ENCODE measurements at places on chromosomes 4 and X.
A peak's percentile ranks its signal among the peaks of the same experiment; 100 is the strongest.

DNA sequence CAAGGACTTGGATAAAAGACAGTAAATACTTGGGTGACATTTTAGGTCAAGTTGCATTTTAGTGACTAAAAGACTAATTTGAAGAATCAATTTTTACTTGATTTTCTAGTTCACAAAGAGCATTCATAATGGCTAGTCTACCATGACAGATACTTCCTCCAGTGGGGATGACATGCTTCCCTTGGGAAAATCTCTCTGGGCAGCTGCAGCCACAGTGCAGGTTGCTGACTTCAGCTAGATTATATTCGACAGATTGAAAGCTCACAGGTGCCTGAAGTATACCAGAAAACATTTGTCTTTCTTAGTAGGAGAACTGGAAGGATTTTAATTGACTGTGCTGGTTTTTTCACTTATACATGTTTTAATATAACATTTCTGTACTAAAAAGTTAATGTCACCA, 209.6 kb upstream of the MAGEB2 start:
- H3K36me3 ChIP-seq: no peaks in the 10 kb centered on the region
- no peak overlapping the region for H3K27ac ChIP-seq
- no peak for DNase-seq
- no peaks in the 10 kb centered on the region for H3K4me1 ChIP-seq
- no peak overlapping the region for H3K4me3 ChIP-seq

DNA sequence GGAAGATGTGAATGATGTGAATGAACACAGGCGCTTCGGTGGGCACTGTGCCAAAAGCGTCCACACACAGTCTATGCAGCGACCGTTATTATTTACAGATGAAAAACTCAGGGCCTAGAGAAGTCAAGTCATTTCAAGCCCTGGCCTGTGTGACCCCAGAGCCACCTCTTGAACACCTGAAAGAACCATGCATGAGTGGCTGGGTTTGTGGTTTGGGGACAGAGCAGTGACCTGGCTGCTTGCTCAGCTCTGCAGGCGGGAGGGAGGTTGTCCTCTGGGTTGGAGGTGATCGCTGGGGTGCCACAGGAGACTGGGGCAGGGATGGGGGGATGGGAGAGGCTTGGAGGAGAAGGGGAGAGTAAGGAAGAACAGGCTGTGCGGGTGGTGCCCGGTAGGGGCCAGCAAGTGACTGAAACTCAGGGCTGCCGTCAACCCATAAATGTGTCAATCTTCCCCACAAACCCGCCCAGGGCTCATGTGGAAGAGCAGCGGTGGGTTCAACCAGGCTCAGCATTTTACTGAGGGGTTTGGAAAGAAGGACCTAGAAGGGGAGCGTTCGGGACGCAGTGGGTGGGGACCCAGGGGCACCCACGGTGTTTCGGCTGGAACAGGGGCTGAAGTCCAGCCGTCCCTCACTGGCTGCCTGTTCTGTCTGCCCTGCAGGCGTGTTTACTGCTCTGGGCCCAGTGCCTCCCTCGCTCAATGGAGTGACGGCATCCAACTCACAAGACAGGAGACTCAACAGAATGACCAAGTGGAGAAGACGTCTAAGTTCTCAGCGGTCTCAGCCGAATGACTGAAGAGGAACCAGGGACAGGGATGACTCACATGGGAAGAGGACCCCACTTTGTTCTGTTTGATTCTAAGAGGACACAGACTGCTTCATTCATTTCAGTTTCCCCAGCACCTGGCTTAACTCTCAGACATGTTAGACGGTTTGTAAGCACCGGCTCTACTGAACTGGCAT, 167.8 kb downstream of the AFAP1 start:
- no peak overlapping the region for H3K27ac ChIP-seq
- H3K36me3 ChIP-seq: peaks cover 74% of the 10 kb centered on the region
- DNase-seq: no peak
- H3K4me1 ChIP-seq: no peaks in the 10 kb centered on the region

DNA sequence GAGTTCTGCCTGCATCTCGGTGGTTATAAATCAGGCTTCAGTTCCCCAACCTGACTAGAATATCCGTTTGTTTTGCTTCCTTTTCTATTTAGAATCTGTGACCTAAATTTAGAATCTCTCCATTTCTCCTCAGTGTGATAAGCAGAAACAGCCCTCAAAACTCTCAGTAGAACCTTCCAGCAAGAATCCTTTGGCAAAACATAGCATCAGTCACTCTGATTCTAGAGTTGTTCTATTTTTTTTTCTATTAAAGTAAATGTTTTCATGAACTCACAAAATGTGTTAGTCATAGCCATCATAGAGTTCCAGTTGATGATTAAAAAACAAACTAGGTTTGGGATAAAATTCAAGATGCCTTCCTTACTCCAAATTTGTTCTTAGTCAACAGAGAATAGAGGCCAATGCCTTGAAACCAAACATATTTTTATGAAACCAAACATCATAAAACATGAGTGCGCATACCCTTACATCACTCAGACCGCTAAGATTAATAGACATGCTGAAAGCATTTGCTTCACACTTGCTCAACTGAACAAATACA, 13.2 kb upstream of the C1QTNF7 start:
- H3K4me1 ChIP-seq: peaks cover 36% of the 10 kb centered on the region
- DNase-seq: no peak
- no peaks in the 10 kb centered on the region for H3K27me3 ChIP-seq
- no peaks in the 10 kb centered on the region for H3K36me3 ChIP-seq
- H3K4me3 ChIP-seq: no peak overlapping the region

- H3K27ac ChIP-seq: peak overlapping the region; percentile 87
- H3K36me3 ChIP-seq: no peaks in the 10 kb centered on the region
- peaks cover 38% of the 10 kb centered on the region for H3K4me1 ChIP-seq
Observed at GRCh38 chr4:41360921-41361793, 104.4 kb downstream of the UCHL1 start.

GRCh38 chr4:147629783-147630730, 12.9 kb downstream of the TMEM184C start:
- DNase-seq: no peak
- H3K4me1 ChIP-seq: no peaks in the 10 kb centered on the region
- H3K27ac ChIP-seq: no peak overlapping the region
- no peaks in the 10 kb centered on the region for H3K27me3 ChIP-seq
- no peak overlapping the region for H3K4me3 ChIP-seq

GRCh38 chrX:147875866-147876596, 35.7 kb upstream of the FMR1 start:
- H3K27me3 ChIP-seq: no peaks in the 10 kb centered on the region
- no peak overlapping the region for H3K4me3 ChIP-seq
- H3K36me3 ChIP-seq: no peaks in the 10 kb centered on the region
- no peak overlapping the region for H3K27ac ChIP-seq
- no peak for DNase-seq

GRCh38 chr4:80124246-80125211, 51.5 kb upstream of the ANTXR2 start:
- H3K36me3 ChIP-seq: no peaks in the 10 kb centered on the region
- no peak for DNase-seq
- H3K27me3 ChIP-seq: no peaks in the 10 kb centered on the region
- no peaks in the 10 kb centered on the region for H3K4me1 ChIP-seq
- no peak overlapping the region for H3K27ac ChIP-seq
- H3K4me3 ChIP-seq: no peak overlapping the region

- H3K4me1 ChIP-seq: peaks cover 6% of the 10 kb centered on the region
- H3K27me3 ChIP-seq: no peaks in the 10 kb centered on the region
- no peaks in the 10 kb centered on the region for H3K36me3 ChIP-seq
- no peak overlapping the region for H3K4me3 ChIP-seq
Observed at GRCh38 chr4:129543299-129543698, 447.3 kb downstream of the C4orf33 start.

DNA sequence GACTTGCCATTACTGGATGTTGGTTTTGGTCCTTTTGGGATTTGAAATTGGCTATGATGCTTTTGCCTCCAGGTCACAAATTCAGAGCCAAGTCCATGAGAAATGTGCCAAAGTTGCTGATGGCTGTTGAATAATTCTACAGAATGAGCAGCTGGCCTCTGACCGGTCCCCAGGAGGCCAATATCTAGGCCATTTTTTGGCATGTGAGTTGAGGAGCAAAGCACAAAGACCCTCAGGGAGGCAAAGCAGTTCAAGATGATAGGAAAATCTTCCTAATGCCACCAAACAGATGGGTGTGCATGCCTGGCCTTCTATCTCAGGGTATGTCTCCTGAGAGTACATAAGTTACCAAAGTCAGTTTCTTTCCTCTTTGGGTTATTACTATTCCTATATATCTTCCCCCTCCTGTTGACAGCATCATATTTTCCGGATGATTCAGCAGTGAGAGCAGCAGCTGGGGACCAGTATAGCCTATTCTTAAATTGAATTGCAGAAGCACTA, 44.4 kb downstream of the SEL1L3 start:
- no peak overlapping the region for H3K27ac ChIP-seq
- H3K27me3 ChIP-seq: no peaks in the 10 kb centered on the region
- peaks cover 60% of the 10 kb centered on the region for H3K36me3 ChIP-seq
- no peak for DNase-seq
- H3K4me1 ChIP-seq: peaks cover 14% of the 10 kb centered on the region

- no peaks in the 10 kb centered on the region for H3K4me1 ChIP-seq
- H3K27me3 ChIP-seq: no peaks in the 10 kb centered on the region
- H3K4me3 ChIP-seq: no peak overlapping the region
- H3K36me3 ChIP-seq: no peaks in the 10 kb centered on the region
Observed at GRCh38 chr4:62543002-62543401, 1342.9 kb downstream of the ADGRL3 start.

DNA sequence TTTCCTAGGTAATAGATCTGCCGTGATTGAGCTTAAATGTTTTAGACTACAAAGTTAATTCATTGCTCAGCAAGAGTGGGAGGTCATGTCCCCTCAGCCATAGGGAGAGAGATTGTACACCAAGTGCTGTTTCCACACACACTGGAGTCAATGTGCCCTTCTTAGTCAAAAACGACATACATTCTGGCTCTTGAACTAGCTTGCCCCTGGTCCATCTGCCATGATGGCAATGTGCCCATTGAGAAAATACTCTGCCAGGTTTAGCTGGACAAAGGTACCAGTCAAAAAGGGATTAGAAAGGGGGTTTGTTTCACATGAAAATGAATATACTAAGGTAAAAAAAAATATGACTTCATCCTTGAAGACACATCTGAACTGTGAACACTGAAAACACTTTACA, 377.1 kb upstream of the ADGRL3 start:
- no peaks in the 10 kb centered on the region for H3K36me3 ChIP-seq
- DNase-seq: no peak
- no peak overlapping the region for H3K27ac ChIP-seq
- no peaks in the 10 kb centered on the region for H3K4me1 ChIP-seq
- no peaks in the 10 kb centered on the region for H3K27me3 ChIP-seq
- no peak overlapping the region for H3K4me3 ChIP-seq

DNA sequence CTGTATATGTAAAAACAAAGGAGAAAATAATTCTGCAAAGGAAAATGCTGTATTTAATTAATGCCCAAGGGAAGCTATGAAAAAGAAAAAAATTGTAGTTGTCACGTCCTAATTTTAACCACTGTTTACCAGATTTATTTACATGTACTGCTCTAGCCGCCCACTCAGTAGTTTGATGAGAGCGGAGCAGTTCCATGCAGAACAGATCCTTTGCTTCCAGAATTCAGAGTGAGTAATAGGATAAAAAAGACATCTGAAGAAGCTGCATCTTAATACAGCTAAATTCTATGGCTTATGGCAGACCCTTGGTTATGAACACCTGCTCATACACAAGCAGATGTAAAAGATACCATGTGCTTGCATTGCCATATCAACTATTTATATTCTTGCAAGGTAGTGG, 287.0 kb downstream of the GASK1B start:
- no peak for DNase-seq
- no peaks in the 10 kb centered on the region for H3K4me1 ChIP-seq
- H3K36me3 ChIP-seq: no peaks in the 10 kb centered on the region
- H3K27me3 ChIP-seq: no peaks in the 10 kb centered on the region
- H3K27ac ChIP-seq: no peak overlapping the region
- H3K4me3 ChIP-seq: no peak overlapping the region

- no peak for DNase-seq
- no peaks in the 10 kb centered on the region for H3K36me3 ChIP-seq
- H3K27me3 ChIP-seq: no peaks in the 10 kb centered on the region
- H3K4me1 ChIP-seq: no peaks in the 10 kb centered on the region
- H3K27ac ChIP-seq: no peak overlapping the region
Observed at GRCh38 chrX:101759000-101759399, 99.3 kb upstream of the ARMCX2 start.

DNA sequence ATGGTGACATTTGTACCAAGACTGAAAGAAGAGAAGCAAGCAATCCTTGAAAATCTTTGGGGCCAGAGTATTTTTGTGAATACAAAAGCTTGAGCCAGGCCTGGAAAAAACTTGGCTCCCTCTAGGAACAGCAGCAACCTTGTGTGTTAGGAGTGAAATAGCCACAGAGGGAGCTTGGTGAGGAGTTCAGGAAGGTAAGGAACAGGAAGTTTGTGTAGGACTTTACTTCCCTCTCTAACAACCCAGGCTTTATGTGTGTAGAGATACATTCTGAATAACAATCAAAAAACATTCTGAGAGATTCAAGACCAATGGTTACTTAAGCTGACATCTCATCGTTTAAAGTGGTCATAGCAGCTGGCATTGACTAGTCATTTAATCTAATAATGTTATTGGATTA, 668.5 kb downstream of the PCDH18 start:
- H3K27ac ChIP-seq: no peak overlapping the region
- no peaks in the 10 kb centered on the region for H3K4me1 ChIP-seq
- DNase-seq: no peak
- H3K4me3 ChIP-seq: no peak overlapping the region

- H3K27me3 ChIP-seq: no peaks in the 10 kb centered on the region
- H3K27ac ChIP-seq: peak overlapping the region; percentile 99
- H3K4me1 ChIP-seq: peaks cover 40% of the 10 kb centered on the region
- DNase-seq: no peak
- peak overlapping the region; percentile 86 for H3K4me3 ChIP-seq
- H3K36me3 ChIP-seq: no peaks in the 10 kb centered on the region
Observed at GRCh38 chr4:184476695-184477094, 2.3 kb upstream of the IRF2 start.

DNA sequence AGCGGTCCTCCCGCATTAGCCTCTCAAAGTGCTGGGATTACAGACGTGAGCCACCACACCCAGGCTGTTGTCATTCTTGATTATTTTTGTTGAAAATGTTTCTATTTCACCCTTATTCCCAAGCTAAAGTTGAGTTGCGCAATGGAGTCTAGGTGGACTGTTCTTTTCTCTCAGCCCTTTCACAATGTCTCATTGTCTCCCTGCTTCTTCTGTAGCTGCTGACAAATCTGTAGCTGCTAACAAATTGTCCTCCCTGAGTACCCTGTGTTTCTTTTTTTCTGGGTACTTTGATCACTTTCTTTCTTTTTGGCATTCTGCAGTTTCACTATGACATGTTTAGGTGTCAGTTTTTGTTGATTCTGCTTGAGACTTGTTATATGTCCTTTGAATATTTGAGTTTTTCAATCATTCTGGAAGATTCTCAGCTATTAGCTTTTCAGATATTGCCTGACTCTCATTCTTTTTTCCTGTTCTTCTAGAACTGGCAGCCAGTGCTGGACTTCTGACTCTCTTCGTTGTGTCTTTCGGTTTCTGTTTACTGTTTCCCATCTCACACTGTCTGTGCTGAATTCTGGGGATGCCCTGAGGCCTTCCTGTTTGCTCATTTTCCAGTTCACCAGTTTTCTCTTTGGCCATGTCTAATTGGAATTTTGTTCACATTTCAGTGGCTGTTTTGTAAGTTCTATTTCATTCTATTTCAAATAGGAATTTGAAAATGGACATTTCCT, 6.6 kb downstream of the ABCD1 start:
- no peak overlapping the region for H3K4me3 ChIP-seq
- DNase-seq: no peak
- H3K27me3 ChIP-seq: no peaks in the 10 kb centered on the region
- H3K27ac ChIP-seq: no peak overlapping the region
- H3K36me3 ChIP-seq: peaks cover 2% of the 10 kb centered on the region

Data from lower lobe of right lung (tissue), 2 donors.